ENCODE measurements at places on chromosomes 12 and 14. TPM values are rescaled to one million over a fixed set of nuclear protein-coding genes. Genes with fewer than 3 reads are reported as not detected.

Gene CDKL1
- total RNA-seq = 6.1 TPM

- no peaks in the 10 kb centered on the region for H3K27me3 ChIP-seq
- no peak for DNase-seq
- H3K4me1 ChIP-seq = no peaks in the 10 kb centered on the region
- H3K4me3 ChIP-seq = no peak overlapping the region
These were observed 128.3 kb upstream of the EVL start for GRCh38 chr14:99936738-99937474.

Gene NEMF
- 59.4 TPM for total RNA-seq

- no peak overlapping the region for H3K27ac ChIP-seq
- H3K4me1 ChIP-seq = no peaks in the 10 kb centered on the region
- no peaks in the 10 kb centered on the region for H3K27me3 ChIP-seq
- no peak overlapping the region for H3K4me3 ChIP-seq
These were observed 366.3 kb downstream of the TMTC2 start for GRCh38 chr12:83052890-83053541.

Gene ETFBKMT
- total RNA-seq = 3.9 TPM

- no peak overlapping the region for H3K4me3 ChIP-seq
- H3K27ac ChIP-seq = no peak overlapping the region
These were observed 83.0 kb downstream of the DENND5B start for GRCh38 chr12:31507966-31508365.

DNA sequence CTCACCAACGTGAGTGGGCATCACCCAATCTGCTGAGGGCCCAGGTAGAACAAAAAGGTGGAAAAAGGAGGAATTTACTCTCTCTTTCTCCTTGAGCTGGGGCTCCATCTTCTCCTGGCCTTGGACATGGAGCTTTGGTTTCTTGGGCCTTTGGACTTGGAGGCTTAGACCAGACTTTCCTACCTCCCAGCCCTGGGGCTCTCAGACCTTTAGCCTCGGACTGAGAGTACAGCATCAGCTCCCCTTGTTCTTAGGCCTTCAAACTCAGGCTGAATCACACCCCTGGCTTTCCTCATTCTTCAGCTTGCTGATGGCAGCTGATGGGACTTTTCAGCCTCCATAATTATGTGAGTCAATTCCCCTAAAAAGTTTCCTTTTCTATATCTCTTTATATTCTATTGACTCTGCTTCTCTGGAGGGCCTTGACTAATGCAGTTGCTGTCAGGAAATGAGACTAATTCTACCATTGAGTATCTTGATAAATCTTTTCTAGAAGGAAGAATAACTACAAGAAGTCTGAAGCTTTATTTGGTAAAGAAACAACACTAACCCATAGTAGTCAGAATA is 15.9 kb upstream of the CLEC4E start:
- no peaks in the 10 kb centered on the region for H3K27me3 ChIP-seq
- no peaks in the 10 kb centered on the region for H3K4me1 ChIP-seq
- no peaks in the 10 kb centered on the region for H3K36me3 ChIP-seq

Gene CATSPERB
- 0.80 TPM for total RNA-seq

DNA sequence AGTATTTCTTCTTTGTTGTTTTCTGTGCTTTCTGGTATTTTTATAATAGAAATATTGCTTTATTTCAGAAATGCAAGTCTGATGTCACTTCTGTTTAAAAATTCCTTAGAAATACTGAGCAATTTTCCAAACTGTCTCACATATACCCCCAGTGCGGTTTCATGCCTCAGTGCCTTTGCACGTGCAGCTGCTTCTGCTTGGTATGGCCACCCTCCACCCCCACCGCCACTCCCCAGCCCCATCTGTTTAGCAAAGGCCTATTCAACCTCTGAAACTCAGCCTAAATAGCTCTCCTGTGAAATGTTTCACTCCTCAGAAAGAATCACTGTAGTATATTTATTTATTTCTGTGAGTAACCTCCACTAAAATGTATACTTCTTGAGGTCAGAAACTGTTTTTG is 52.3 kb downstream of the PPM1H start:
- no peaks in the 10 kb centered on the region for H3K4me1 ChIP-seq
- H3K27me3 ChIP-seq = no peaks in the 10 kb centered on the region
- no peaks in the 10 kb centered on the region for H3K36me3 ChIP-seq
- no peak overlapping the region for H3K27ac ChIP-seq
- no peak overlapping the region for H3K4me3 ChIP-seq
- no peak for DNase-seq

- no peak overlapping the region for H3K4me3 ChIP-seq
- H3K4me1 ChIP-seq = no peaks in the 10 kb centered on the region
- no peak overlapping the region for H3K27ac ChIP-seq
These were observed 890.1 kb downstream of the GALC start for GRCh38 chr14:87102811-87103378.

Gene RERGL
- 0.49 TPM for total RNA-seq

Gene TEAD4
- total RNA-seq = 35.5 TPM

GRCh38 chr14:62743118-62743517 is 302.1 kb downstream of the KCNH5 start:
- DNase-seq = no peak
- H3K27me3 ChIP-seq = no peaks in the 10 kb centered on the region
- H3K36me3 ChIP-seq = no peaks in the 10 kb centered on the region
- no peak overlapping the region for H3K4me3 ChIP-seq

DNA sequence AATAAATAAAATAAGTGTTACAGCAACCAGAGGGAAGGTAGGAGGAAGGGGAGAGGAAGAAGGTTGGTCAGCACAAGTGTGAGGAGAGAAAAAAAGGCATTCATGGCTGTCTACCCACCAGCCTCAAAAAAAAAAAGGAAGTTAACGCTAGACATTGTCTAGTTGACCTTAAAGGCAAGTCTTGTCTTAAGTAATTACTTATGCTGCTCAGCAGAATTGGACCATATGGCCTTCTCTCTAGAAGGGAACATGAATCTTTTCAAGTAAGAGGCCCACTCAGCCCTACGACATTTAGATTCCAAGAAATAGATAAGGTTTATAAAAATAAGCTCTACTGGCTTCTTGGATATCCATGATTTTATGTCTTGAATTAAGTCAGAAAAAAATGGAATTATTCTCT is 172.7 kb downstream of the ETNK1 start:
- no peaks in the 10 kb centered on the region for H3K27me3 ChIP-seq
- H3K4me1 ChIP-seq = no peaks in the 10 kb centered on the region
- DNase-seq = peak; percentile 16
- no peaks in the 10 kb centered on the region for H3K36me3 ChIP-seq
- no peak overlapping the region for H3K4me3 ChIP-seq

Gene LUM
- total RNA-seq = 528 TPM

DNA sequence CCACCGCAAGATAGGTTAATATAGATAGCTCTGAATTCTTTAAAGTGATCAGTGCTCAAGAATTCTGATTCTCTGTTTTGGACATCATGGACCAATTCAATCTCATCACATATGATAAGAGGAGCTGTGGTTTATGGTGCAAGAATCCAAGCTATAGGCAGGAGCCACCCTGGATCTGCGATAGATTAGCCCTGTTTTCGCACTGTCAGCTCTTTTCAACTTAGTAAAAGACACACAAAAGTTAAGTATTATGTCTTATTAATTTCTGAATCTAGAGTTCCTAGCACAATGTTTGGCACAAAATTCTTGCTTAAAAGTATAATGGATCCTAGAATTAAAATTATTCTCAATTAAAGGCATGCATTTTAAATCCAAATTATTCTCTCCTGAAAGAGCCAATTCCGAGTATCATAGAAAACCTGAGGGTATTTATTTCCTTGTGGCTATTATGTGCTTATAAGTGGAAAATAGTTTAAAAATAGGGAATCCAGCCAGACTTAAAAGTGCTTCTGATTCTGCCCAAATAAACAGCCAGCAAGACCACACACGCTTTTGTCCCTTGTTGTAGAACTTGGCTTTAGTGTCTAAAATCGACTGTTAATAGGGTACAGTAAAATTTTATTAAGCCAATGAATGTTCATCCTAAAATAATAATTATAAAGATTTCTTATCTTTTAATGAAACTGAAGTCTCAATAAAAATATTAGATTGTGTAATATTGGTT is 184.9 kb upstream of the FLRT2 start:
- no peak overlapping the region for H3K4me3 ChIP-seq
- H3K36me3 ChIP-seq = no peaks in the 10 kb centered on the region
- H3K4me1 ChIP-seq = no peaks in the 10 kb centered on the region
- no peaks in the 10 kb centered on the region for H3K27me3 ChIP-seq
- peak; percentile 52 for DNase-seq

DNA sequence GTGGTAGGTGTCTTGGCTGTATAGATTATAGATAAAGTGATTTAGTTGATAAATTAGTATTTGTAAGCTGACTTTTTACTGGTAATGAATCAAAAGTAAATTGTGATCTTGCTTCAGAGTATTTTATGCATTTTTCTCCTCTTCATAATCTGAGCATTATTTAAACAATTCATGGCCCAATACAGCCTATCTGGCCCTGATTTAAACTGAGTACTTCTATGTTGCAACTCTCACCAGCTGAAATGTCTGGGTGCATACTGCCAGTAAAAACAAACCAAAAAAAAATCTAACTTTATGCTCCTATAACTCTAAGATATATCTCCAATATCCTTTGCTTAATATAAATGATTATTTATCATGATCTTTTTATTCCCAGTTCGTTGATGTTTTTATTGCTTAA is 86.6 kb downstream of the MIA2 start:
- no peak for DNase-seq
- H3K4me3 ChIP-seq = no peak overlapping the region
- no peak overlapping the region for H3K27ac ChIP-seq
- H3K4me1 ChIP-seq = no peaks in the 10 kb centered on the region
- H3K27me3 ChIP-seq = no peaks in the 10 kb centered on the region
- H3K36me3 ChIP-seq = peaks cover 7% of the 10 kb centered on the region

DNA sequence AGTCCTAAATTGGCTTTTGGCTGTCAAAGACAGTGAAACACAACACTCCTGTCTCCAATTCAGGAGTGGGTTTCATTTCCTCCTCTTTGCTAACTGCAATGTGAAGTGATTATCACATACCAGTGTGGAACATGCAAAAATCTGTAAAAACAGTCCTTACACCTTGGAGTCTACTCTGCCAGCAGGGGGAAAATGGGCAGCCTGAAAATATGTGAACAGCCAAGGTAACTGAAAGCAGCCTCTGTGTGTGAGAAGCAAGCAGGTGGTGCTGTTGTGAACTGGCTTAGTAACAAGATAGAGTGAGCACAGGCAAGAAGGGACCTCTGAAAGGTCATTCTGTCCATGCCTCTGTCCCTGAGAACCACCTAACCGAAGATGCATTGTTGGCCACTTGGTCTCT is 6.0 kb downstream of the PRMT8 start:
- no peaks in the 10 kb centered on the region for H3K36me3 ChIP-seq
- no peak overlapping the region for H3K4me3 ChIP-seq
- H3K27me3 ChIP-seq = peaks cover 35% of the 10 kb centered on the region
- no peak for DNase-seq
- no peak overlapping the region for H3K27ac ChIP-seq
